ENCODE measurements at places on chromosomes 3 and 15.

DNA sequence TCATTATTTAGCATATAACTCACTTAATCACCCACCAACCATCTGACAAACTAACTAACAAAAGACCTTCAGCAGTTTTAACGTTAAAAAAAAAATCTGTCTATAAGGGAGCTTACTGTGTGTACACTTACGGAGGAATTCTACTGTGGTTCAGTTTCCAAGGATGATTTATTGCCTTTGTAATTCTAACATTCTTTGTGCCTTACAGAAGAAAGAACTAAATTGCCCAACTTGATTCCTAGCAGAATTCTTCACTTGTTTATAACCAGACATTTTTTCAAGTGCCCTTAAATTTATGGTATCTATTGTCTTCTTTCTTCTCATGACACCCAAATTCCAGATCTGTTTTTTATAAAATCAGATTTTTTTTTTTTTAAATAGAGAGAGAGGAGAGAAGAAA lies 119.7 kb upstream of the IGSF10 start:
- DNase-seq, result no peak

DNA sequence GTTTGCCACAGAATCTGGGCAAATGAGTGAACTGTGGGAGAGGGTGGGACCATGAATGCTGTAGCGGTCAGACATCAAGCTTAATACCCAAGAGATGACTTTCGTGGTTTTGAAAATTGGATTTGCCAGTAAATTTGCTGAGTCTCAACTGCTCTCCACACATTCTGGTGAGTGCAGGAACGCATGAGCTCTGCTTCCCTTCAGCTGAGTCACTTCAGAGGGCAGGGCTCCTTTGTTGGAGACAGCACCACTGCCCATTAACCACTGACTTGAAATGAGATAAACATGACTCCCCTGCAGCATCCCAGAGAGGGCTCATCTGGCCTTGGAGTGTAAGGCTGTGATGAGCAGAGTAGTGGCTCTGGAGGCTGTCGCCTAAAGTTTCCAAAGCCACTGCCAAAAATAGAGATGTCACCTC lies 22.6 kb downstream of the RARRES1 start:
- no peak for DNase-seq

DNA sequence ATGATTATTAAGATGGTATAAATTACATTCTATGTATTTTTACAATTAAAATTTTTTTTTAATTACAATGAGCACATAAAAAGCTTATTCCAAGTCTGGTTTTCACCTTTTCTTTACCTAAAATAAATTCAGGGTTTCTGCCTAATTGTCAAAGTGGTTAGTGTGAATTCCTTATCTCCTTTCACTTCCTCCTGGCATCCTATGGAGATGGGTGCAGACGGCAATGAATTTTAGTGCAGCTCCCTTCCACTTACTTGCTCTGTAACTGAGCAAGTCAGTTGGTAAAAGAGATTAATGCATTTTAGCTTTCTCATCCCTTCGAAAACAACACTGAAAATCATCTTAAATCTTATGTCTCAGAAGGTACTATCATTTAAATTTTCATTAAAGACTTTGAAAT lies 13.1 kb downstream of the HDGFL3 start:
- no peak for DNase-seq

DNA sequence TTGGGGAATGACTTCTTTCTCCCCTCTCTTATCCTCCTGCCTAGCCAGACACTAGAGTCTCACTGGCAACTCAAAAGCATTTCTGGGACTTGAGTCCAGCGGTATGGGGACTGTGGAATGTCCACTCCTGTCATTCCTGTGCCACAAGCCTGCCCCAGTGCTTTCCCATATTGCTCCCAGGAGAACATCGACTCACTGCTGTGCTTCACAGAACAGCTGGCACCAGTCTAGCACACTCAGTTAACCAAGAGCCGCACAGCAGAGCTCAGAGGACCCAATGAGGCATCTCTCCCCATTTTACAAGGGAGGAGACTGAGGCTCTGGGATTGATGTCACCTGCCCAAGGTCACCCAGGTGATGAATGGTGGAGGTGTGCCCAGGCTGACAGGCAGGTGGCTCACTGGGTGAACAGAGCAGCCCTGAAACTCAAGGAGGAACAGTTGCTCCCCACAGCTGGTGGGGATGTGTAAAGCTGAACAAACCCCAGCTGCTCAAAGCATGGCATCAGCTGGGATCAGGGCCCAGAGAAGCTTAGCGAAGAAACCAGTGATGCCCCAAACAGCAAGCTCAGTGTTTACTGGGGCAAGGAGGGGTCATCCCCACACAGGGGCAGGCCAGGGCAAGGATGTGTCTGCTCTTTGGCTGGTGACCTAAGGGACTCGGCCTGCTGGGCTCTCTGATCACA lies 35.4 kb upstream of the DUSP7 start:
- no peak for DNase-seq
